ENCODE measurements at places on chromosomes 7 and 10.
A peak's percentile ranks its signal among the peaks of the same experiment; 100 is the strongest.

DNA sequence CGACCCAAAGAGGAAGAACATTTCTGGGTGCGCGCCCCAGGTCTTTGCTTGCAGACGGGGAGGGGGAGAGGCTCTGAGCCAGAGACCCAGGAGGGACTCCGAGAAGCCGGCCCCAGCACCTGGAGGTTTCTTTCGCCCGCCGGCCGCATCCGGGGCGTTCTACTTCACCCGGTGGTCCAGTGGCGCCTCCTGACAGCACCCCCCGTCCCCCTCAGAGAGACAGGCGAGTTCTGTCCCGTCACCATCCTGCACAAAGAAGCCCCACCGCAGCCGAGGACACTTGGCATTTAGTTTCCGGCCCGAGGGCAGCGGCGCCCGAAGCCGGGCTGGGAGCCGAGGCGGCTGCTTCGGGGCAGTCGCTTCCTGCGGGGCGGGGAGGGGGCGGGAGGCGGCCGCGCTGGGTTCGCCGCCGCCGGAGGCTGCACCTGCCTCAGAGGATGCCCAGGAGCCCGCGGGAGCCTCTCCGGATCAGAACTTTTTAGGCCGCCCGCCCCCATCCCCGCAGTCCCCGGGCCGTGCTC lies at the start of gene TMEM178B:
TSS of gene TMEM178B (plus strand) at position 424 of the 521 bp plus-strand sequence.
- peak; percentile 31 for DNase-seq

DNA sequence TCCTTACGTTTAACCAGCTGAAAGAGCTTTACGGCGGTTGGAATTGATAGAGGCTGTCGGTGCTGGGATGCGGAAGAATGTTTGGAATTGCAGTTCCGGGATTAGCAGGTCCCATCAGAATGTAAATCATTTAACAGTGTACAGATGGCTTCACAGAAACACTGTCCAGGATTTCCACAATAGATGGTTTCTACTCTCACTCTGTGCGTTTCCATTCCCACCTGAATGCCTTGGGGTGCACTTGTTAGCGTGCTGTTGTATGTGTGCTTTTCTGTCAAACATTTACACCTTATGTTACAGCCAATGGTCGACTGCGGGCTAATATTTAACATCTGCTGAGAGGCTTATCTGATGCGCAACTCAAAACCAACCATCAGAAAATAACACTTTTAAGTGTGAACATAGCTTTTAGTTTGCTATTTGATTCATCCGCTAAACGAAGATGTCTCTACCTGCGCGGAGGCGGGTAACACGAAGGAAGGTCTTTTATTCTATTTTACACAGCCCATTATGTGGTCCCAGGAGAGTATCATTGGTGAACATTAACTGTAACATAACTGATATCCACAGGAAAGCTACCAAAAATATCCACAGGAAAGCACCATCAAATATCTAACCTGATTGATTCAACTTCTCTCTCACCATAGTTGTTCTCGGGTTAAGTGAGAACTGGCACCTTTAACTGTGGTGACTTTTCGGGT lies 179.0 kb downstream of the PRPF18 start:
- no peak for DNase-seq

DNA sequence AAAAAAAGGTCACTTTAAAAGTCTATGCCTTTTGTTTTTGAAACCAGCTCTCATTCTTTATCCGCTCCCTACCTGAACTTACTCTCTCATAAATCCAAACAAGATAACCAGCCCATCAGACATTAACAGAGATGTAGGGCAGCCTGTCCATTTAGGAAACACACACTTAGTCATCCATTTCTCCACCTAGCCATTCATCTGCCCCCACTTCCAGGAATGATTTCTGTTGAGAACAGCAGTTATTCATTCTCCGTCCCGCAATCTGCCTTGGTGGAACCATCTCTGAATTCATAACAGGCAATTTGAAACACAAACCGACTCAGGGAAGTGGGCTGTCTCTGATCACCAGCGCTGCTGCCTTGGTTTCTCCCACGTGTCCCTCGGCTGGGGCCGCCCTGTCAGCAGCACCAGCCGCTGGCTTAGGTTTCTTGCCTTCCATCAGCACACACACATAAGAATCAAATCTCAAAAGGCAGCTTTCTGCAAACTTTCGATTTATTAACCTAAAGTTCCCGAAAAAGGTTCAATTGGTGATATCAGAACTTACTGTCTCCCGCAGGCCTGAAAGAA lies 528.2 kb upstream of the NRP1 start:
- no peak for DNase-seq

DNA sequence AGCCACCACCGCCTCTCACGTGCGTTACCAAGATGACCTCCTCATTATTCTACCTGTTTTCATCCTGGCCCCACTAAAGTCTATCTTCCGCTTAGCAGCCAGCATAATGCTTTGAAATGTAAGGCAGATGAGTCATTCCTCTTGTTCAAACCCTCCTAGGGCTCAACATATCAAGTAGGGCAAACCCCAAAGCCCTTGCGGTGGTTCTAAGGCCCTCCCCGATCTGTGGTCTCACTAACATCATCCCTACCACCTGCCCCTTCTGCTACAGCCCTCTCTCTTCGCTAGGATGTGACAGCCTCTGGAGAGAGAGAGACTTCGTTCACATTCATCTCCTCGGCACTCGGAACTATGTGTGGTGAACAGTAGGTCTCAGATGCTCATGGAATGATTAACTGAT lies 94.8 kb downstream of the SVIL start:
- no peak for DNase-seq

- no peak for DNase-seq
Observed at GRCh38 chr10:34530778-34531177, 284.3 kb downstream of the PARD3 start.

GRCh38 chr7:150686030-150686631 lies 625 bp downstream of the GIMAP2 start:
- no peak for DNase-seq

DNA sequence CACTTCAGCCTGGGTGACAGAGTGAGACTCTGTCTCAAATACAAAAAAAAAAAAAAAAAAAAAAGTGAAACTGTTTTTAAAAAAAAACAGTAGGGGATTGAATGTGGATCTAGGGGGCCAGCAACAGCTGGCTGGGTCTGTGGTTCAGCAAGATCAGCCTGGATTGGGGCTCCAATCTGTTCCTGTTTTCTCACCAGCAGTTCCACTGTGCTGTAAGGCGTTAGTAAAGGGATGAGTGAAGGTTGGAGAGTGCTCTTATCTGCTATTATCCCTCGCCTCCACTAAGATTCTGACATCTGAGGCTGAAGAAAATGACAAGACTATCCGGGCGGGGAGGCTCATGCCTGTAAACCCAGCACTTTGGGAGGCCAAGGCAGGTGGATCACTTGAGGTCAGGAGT lies 41.6 kb upstream of the GTF2IRD1 start:
- DNase-seq: no peak

GRCh38 chr7:90738249-90738648 lies 142.1 kb downstream of the CDK14 start:
- DNase-seq: no peak

DNA sequence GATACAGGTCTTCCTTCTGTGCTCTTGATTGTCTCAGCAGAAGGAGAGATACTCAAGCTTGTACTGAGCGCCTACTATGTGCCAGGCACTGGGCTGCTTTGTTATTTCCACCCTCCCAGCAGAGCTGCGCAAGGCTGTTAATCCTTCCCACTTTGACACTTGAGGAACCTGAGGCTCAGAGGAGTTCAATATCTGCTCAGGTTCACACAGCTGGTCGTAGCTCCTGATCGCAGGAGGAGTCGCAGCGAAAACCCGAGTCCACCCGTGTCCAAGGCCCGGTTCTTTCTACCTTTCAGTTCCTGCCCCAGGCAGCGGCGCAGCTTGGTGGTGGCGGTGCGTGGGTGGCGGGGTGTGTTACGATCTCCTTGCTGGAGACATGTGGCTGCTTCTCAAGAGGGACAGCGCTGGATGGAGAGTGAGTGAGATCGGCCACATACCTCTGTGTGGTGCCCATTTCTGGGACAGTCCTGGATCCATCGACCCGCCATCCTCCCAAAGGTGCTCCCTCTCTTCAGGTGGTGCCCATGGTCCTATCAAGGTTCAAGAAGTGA lies 26.5 kb upstream of the SAMD8 start:
- no peak for DNase-seq

DNA sequence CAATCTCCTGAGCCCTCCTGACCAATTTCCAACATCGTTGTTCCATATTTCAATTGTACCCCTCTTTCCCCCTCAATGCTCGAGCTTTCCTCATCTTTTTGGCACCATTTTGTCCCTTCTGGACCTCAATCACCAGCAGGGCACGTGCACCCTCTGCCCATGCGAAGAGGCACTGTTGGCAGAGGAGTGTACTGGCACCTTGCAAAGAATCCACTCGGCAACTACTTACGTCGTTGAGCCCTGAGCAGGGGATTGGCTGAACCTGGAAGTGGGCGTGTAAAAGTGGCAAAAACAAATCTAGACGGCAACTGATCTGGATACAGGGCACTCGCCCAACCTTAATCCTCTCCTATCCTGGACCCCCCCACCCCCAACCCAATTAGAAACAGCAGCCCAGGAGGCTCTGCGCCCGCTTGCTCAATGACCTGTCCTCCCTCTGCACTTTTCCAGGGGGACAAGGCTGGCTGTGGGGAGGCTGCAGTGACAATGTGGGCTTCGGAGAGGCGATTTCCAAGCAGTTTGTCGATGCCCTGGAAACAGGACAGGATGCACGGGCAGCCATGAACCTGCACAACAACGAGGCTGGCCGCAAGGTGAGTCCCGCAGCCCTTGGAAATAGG lies 18.8 kb downstream of the WNT8B start:
- peak; percentile 91 for DNase-seq

DNA sequence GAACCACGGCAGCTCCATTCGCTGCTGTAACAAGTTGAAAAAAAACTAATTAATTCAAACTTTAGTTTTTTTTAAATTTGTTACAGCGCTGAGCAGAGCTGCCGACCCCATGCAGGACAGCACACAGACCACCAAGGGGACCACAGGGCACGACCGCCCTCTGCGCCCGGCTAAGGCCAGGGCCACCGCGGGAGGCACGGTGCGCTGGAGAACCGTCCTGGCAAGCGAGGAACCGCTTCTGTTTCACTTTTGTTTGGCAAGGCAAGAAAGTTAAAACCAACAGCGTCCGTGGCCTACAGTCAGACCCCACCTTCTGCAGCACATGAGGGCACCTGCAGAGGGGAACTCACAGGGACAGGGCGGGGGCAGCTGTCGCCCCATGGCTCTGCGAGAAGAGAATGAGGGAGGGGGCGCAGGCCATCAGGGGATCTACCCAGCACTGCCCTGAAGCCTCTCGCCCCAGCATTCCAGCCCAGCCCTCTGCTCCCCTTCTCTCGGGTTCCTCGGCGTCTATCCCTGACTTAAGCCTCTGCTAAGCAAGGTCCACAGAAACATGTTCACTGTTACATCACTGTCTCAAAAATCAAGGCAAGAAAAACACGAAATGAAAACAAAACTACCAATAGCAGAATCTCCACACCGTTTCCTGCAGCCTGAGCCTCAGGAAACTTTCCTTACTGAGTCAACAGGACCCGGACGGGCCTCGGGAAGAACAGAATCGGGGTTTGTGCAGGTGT lies 204.4 kb downstream of the DIP2C start:
- DNase-seq: no peak

DNA sequence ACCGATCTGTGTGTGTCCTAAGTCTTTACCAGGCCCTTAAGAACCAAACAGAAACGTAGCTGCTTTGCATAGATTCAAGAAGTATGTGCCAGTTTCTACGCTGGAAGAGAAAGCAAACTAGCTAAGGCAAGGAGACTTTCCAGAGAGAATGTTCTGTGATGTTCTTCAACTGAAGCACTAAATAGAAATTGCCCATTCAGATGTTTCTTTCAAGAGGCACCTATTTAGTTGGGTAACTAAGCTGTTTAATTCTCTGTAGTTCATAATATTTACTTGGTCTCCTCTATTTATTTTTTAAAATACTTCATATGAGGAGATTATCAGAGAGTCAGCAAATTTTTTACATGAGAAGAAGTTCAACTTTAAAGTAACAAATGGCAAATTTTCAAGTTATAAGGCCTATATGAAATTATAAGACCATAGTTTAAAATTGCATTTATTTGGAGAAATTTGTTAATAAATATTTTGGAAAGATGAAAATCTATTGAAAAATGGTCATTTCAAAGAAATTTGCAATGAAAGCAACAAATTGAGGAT lies 279.0 kb downstream of the NEBL start:
- no peak for DNase-seq

GRCh38 chr10:5284311-5285057 lies 80.3 kb upstream of the UCN3 start:
- DNase-seq: no peak

DNA sequence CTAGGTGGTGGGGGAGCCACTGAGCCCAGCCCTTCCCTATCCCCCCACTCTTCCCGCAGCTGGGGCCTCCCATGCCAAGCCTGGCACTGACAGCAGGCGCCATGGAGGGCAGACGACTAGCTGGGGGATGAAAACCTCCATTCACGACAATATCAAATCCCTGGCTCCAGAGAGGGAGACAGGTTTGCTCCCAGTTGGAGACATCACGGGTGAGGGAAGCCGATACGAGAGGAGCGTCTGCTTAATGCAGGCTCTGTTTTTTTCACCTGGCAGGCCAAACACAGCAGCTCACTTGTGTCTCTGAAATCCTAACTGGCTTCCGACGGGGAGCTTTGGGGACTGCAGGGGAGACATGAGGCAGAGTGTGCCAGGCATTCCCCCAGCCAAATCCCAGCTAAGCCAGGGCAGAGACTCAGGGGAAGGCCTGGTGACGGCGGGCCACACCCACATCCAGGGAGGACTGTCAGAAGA lies 307.4 kb upstream of the ZMIZ1 start:
- no peak for DNase-seq

- no peak for DNase-seq
Observed at GRCh38 chr7:17302575-17303142, 4.2 kb downstream of the AHR start.

DNA sequence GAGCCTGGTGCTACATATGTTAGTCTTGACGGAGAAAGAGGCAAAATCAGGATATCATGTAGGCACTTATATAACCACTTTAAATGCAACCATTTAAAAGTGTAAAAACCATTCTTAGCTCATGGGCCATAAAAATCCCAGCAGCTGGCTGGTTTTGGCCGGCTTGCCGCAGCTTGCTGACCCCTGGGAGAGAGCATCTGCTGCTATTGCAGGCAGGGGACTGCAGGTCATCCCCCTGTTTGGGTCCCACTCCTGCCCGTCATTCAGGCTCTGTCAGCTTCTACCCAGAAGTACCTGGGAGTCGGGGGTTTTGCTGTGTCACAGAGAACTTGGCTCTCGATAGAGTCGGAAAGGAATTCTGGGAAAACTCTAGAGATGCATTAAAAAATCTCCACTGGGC lies 187.4 kb downstream of the CUX1 start:
- DNase-seq: no peak

DNA sequence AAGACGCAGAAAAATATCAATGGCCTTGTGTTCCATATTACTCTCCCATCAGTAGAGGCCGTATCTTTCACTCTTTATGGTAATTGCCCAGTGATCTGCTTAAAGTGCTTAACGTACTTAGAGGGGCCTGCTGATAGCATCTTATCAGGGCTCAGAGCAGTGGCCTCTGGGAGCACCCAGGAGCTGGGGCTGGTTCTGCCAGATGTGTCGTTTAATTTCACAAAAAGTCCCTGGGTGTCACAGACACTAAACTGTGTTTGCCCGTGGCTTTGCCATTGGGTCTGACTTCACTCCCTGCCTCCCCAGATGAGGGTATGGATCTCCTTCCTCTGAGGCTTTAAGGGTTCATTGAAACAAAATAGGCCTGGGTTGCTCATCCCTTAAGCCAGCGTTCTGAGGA lies 435.3 kb downstream of the GATA3 start:
- no peak for DNase-seq

GRCh38 chr10:61120805-61121204 lies 176.8 kb upstream of the RHOBTB1 start:
- DNase-seq: no peak

All from germinal center (tissue), 1 donor.